Bronchus fibroblast of lung (primary cell): ENCODE measurements at places on chromosomes 12 and 14. TPM values are rescaled to one million over a fixed set of nuclear protein-coding genes. Genes with fewer than 3 reads are reported as not detected.

Gene RPGRIP1
- total RNA-seq: not detected in 2 replicates

Gene PXMP2
- 44.9 and 50.8 TPM in 2 replicates for total RNA-seq

Gene PAPLN
- total RNA-seq: 6.4 and 6.5 TPM in 2 replicates

Gene FITM1
- not detected in 2 replicates for total RNA-seq

Gene ARG2
- total RNA-seq: 1.2 and 2.4 TPM in 2 replicates

Gene OASL
- 0.15 TPM in 1 of 2 replicates, not detected in the other for total RNA-seq

Gene FGD6
- total RNA-seq: 2.5 and 3.3 TPM in 2 replicates

Gene PPTC7
- 3.1 and 4.9 TPM in 2 replicates for total RNA-seq

Gene KCNMB4
- 0.45 and 0.50 TPM in 2 replicates for total RNA-seq
